ENCODE measurements at places on chromosomes 5 and 9.

GRCh38 chr9:81028504-81028903 is 660.8 kb downstream of the TLE1 start:
- DNase-seq = peak; percentile 87

DNA sequence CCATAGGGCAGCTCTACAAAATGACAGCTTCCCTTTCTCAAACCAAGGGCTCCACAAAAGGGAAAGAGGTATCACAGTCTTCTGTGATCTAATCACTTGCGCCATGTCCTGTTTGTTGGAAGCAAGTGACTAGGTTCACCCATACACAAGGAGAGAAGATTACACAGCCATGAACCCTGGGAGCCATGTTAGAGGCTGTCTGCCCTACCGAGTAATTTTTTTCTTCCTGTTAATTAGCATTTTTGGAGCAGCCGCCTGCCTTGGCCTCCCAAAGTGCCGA is 33.2 kb upstream of the GOLPH3 start:
- no peak for DNase-seq

DNA sequence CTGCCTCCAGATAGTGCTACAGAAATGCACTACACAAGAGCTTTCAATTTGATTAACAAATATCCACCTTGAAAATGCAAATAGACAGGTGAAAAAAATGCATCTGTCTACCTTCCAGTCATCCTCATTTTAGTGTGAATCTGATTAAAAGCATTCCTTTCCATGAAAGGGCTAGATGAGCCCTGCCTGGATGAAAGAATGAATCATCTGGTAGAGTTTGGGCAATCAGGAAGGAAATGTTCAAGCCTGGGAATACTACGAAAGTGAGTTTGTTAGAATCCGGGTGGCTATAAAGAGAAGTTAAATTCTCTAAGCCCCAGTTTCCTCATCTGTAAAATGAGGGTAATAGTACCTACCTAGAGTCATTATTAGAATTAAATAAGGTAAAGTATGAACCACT is 142.6 kb downstream of the FAM114A2 start:
- no peak for DNase-seq

- no peak for DNase-seq
These were observed 22.6 kb upstream of the NMUR2 start for GRCh38 chr5:152427721-152428120.

- DNase-seq = no peak
These were observed 13.7 kb downstream of the SYK start for GRCh38 chr9:90815183-90815943.

DNA sequence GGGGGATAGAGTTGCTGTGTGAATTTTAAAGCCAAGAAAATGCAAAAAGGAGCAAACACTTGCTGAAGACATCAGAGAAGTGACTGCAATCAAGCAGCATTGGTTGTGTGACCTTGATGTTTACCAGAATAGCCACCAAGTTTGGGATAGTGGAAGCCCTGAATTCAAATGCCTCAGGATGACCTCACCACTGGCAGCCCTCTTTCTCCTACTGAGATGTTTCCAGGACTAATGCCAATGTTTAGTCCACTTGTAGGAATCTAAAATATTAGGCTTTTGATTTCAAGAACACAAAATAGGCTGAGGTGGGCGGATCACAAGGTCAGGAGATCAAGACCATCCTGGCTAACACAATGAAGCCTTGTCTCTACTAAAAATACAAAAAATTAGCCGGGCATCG is 112.2 kb upstream of the NUDT12 start:
- DNase-seq = no peak
